Germinal center (tissue), 1 donor: ENCODE measurements at places on chromosomes 11 and 22.
A peak's percentile ranks its signal among the peaks of the same experiment; 100 is the strongest.

- no peak for DNase-seq
Observed at GRCh38 chr22:30277547-30278344, 11.1 kb upstream of the OSM start.

GRCh38 chr11:60809249-60809648 is 24.1 kb downstream of the MS4A10 start:
- no peak for DNase-seq

DNA sequence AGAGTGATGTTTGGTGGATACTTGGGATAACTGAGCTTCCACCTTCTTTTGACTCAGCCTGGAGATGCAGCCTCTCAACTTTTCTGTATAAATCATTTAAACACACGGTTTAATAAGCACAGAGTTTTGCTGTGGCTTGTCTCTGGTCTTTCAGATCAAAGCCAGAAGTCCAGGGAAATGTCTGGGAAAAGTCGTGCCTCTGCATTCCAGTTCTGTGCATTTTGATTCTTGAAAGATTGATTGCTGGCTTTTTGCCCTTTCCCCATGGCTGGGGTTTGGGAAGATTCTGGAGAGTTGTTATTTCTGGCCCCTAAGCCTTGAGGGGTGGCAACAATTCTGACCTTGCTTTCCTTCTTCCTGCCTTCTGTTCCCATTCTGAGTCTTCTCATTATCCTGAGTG is 154.1 kb downstream of the COMMD9 start:
- DNase-seq, result no peak

DNA sequence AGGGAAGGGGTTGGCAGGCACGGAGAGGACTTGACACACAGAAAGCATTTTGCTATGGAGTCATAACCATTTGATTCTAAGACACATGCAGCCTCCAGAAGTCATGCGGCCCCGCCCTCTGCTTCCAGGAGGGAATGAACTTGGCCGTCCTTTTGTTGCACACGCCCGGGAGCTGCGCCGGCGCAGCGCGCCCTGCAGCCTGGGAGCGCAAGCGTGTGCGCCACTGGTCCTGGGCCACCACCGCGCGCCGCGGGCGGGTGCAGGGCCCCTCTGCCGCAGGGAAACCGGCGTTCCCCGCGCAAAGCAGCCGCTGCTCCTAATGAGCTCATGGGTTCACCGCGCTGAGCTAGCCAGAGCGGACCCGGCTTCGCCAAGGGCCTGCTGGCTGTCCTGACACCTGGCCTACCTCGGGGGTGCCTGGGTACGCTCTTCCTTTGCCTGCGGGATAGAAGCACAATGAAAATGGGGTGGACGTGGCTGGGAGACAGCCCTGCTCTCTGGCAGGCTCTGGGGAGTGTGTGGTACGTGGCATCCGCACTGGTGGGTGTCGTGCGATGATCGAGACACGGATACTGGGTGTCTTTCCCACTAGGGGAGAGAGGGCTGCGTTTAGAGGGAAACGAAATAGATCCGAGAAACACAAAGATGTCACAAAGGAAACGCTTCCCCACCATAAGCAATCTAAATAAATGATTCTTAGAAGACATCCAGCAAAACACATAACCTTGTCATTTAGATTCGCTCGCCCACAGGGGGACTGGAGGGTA is 669 bp downstream of the MICAL3 start:
- peak; percentile 69 for DNase-seq
